Thoracic aorta (tissue), 2 donors: ENCODE measurements at places on chromosomes 13 and 19.
A peak's percentile ranks its signal among the peaks of the same experiment; 100 is the strongest.

DNA sequence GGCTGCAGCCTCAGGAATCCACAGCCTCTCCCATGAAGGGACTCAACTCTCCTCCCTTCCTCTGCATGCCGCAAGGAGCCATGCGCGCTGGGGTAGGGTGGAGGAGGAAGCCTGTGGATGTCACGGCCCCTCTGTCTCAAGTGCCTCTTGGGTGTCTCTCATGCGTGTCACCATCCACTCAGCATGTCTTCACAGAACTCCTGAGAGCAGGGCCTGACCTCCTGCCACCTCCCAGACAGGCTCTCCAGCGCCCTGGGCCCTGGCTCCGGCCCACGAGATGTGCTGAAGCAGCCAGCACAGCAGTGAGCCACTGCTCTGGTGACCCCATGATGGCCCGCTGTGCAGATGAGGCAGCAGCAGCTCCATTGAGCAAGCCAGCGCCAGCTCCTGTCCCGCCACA, 25.9 kb upstream of the SPACA7 start:
- no peak for DNase-seq

DNA sequence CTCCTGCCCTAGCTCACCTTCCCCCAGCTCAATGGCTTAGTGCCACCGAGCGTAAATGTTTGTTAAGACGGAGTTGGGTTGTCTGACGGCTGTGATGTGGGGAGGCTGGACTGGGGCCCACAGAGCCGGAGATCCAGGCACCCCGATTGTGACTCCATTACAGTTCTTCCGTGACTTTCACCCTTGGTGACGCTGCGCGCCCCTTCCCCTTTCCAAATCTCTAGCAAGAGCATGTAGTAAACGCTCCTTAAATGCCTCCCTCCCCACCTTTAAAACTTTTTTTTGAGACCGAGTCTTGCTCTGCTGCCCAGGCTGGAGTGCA, 829 bp downstream of the REEP6 start:
- no peak for DNase-seq

- DNase-seq, result no peak
These were observed 83.4 kb downstream of the SIPA1L3 start for GRCh38 chr19:37990362-37990761.

GRCh38 chr13:42991898-42992763, at the start of gene EPSTI1:
Gene EPSTI1 (minus strand): TSS chr13:42992241. CDS start chr13:42992165, 76 bp downstream.
- peak; percentile 5 for DNase-seq

DNA sequence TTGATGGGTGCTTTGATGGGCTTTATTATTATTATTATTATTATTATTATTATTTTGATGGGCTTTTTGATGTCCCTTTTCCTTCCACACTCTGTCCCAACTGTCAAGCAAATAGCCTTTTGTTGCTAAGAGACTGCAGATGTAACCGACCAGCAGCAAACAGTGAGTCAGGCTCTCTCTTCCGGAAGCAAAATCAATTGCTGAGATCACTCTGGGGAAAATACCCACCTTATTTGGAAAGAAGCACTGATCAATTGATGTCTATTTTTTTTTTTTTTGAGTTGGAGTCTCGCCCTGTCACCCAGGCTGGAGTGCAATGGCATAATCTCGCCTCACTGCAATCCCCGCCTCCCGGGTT, 2.9 kb downstream of the LDLR start:
- no peak for DNase-seq

- no peak for DNase-seq
These were observed 3.1 kb downstream of the FGF9 start for GRCh38 chr13:21673789-21674489.

- no peak for DNase-seq
These were observed 38.7 kb upstream of the ARHGEF7 start for GRCh38 chr13:111076155-111077013.

GRCh38 chr13:77865622-77866021, 53.0 kb downstream of the EDNRB start:
- no peak for DNase-seq

- no peak for DNase-seq
These were observed 47.5 kb upstream of the ZNF43 start for GRCh38 chr19:21883516-21883915.

DNA sequence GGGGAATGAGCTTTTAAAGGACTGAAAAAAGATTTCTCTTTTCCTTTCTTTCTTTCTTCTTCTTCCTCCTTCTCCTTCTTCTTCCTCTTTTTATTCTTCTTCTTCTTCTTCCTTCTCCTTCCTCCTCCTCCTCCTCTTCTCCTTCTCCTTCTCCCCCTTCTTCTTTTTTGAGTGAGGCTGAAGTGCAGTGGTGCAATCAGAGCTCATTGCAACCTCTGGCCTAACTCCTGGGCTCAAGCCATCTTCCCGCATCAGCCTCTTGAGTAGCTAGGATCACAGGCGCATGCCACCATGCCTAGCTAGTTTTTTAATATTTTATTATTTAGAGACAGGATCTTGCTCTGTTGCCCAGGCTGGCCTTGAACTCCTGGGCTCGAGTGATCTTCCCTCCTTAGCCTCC, 120.9 kb upstream of the KL start:
- no peak for DNase-seq

DNA sequence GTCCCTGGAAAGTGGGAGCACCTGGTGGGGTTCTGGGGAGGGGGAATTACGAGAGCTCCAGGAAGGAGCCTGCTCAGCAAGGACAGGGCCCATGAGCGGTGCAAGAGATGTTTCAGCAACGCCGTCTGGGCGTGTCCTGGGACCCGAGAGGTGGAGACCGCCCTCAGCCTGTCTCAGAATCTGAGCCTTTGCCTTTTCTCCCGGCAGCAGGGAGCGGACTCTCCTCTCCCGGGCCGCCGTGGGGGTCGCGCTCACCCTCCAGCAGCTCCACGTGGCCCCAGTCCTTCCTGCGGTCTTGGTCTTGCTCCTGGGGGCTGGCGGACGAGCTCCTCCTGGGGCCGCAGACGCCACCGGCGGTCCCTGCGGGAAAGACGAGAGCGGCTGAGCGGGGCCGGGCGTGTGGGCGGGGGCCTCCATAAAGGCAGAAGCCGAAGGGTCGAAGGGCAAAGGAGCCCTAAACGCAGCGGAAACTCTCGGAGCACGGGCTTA, 714 bp downstream of the POLRMT start:
- no peak for DNase-seq

- DNase-seq, result no peak
These were observed 126.5 kb downstream of the NALCN start for GRCh38 chr13:101289764-101290163.

DNA sequence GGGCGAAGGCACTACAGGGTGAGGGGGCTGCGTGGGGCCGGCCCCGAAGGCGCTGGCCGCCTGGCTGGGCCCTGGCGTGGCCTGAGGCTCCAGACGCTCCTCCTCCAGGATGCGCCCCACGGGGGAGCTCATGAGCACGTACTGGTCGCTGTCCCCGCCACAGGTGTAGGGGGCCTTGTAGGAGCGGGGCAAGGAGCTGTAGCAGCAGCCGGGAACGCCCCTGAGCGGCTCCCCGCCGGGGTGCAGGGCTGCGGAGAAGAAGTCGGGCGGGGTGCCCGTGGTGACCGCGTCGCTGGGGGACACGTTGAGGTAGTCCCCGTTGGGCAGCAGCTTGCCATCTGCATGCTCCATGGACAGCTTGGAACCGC, 3.0 kb downstream of the IRS2 start:
- DNase-seq, result no peak

DNA sequence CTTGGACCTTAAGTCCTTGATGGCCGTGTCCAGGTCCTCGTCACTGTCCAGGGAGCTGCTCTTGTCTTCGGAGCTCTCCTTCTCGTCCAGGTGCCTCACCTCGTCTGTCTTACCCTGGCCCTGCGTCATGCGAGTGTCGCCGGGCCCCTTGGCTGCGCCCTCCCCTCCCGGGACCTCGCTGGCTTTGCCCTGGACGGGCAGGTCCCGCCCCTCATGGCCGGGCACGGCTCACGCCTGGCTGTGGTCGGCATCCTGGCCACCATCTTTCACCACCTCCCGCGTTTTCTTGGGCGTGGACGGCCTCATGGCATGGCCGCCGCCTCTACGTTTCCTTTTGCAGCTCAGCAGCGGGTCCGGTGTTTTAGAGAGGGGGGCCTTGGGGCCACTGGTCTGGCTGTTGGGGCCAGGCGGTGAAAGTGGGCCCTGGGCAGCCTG, 14.8 kb downstream of the RB1 start:
- no peak for DNase-seq

DNA sequence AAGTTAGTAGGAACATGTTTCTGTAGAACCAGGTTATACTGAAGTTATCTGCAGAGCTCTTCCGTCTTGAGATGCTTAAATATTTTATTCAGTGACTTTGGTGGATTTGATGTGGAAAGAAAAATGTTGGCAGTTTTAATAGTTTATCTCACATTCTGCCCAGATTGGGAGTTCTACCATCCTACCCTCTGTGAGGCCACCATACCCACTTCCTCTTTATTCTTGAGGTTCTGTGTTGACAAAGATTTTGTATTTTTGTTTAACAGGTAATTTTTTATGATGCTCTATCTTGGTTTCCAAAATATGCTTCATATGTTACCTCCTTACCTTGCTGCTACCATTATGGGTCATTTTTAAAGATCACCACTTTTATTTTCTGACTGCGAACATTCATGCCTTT, 156.2 kb upstream of the ATXN8OS start:
- no peak for DNase-seq

DNA sequence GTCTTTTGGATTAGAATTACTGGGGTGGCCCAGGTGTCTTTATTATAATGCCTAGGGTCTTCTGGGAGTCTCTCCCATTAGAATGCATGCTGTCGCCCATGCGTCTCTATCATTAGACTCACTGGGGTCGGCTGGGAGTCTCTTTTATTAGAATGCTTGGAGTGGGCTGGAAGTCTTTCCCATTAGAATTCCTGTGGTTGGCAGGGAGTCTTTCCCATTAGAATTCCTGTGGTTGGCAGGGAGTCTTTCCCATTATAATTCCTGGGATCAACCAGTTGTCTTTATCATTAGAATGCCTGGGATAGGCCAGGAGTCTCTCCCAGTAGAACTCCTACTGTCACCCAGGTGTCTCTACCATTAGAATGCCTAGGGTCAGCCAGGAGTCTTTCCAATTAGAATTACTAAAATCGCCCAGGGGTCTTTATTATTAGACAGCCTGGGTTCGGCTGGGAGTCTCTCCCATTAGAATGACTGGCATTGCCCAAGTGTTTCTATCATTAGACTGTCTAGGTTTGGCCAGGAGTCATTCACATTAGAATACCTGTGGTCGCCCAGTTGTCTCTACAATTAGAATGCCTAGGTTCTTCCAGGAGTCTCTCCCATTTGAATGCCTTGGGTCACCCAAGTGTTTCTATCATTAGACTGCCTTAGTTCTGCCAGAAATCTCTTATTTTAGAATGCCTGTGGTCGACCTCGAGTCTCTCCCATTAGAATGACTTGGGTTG, 1558.5 kb downstream of the UQCRFS1 start:
- no peak for DNase-seq

- no peak for DNase-seq
These were observed 708.1 kb upstream of the ARGLU1 start for GRCh38 chr13:107275945-107276614.

DNA sequence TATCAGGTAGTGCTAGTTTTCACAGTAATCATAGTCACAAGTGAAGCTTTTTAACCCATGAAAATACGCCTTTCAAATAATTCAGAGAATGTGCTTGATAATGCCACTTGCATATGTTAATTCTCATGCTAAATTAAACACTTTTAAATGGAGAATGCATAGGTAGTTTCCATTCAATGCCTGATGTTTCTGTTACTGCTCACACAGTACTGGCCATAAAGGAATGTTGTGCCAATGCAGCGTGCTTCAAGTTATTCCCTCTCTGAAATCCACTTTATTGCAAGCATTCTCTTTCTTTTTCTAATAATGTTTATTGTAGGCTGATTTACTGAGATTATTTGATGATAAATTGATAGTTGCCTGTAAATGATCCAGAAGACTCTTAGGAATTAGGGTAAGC, 513.0 kb upstream of the KLF12 start:
- no peak for DNase-seq

GRCh38 chr13:66397133-66397532, 833.0 kb downstream of the PCDH9 start:
- no peak for DNase-seq

- DNase-seq, result no peak
These were observed 29.0 kb upstream of the NBEA start for GRCh38 chr13:34913040-34913439.
